CD4-positive, alpha-beta T cell treated with Interleukin-6 at 100 ng/mL for 8 hours (primary cell): ENCODE measurements at places on chromosomes 5 and 9.

- peak; percentile 62 for DNase-seq
Observed at GRCh38 chr5:68255305-68256120, 40.0 kb downstream of the PIK3R1 start.

DNA sequence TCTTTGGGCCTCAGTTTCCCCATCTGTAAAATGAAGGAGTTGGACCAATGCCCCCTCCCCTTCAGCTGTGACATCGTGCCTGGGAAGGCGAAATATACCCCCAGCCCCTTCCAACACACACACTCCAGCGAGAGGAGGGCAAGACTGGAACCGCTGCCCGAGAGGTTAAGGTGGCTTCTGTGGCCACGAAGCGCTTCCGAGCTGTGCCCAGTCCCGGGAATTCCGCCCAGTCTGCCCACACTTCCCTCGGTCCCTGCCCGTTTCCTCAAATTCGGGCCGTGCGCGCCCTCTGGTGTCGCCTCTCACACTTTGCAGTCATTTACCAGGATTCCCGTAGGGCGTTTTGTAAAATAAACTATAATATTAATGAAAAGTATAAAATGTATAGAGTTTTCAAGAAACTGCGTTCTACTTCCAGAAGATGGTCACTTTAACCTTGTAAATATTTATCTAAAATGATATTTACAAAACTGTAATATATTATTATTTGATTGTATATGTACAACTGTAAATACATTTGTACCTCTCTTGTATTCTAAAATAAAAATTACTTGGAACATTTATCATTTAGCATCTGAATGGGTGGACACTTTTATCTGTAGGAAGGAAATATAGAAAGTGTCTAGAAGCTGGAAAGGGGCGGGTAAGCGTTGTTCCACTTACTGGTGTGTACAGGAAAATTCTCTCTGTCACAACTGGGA lies 11.0 kb upstream of the EXOSC2 start:
- peak; percentile 56 for DNase-seq

DNA sequence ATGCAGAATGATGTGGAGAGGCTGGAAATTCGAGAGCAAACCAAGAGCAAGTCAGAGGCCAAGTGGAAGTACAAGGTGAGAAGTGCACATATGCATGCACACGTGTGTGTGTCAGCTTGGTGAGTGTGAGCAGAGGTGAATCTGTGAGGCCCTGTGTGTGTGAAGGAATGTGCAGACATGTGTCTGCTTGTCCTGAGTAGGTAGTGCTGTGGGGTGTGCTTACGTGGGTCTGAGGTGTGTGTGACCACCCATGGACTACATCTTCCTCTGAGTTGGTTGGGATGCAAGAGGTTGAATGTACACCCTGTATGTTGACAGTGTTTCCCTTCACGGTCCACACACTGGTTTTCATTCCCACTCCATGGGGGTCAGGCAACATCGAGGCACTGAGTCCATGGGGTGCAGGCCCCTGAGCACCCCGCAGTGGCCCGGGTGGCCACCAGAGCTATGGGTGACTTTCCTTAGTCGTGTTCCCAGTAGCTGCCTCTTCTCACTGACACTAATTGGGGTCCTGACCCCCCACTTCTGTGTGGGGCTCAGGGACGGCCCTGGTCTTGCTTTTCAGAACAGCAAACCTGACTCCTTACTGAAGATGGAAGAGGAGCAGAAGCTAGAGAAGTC lies 86.7 kb downstream of the PHF2 start:
- no peak for DNase-seq

DNA sequence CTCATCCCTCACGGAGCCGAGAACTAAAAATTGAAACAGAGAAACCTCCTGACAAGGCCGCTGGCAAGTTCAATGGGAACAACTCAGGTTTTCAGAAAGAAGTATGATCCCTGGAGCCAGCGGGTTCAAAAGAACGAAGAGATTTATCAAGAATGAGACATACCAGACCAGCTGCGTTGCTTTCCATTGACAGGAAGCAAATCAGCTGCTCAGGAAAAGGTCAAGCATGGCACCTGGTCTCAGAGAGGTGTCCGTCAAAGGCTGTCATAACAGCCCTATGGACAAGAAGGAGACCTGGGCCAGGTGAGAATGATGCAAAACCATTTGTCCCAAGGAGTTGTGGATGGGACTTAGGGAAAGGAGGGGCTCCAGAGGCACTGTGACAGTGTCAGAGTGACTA lies 34.9 kb upstream of the GNE start:
- no peak for DNase-seq

DNA sequence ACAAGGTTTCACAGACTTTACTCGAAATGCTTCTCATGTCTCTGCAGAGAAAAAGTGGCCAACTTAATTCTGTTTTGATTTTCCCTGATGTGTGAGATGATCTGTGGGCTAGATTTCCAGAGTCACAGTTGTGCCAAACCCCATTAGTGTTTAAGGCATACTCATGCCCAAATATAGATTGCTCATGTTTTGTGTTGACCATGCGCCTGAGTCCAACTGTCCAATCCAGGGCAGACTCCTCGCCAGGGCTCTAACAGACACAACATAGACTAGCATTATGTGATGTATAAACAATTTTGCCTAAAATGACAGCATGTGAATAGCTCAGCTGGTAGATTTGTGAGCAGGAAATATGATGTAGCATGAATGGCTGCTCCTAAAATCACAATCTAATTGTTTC lies 128.1 kb downstream of the PRDM6 start:
- no peak for DNase-seq

GRCh38 chr5:149528281-149529060 lies 22.8 kb downstream of the CSNK1A1 start:
- DNase-seq, result no peak

GRCh38 chr5:54959673-54960418 lies 25.5 kb downstream of the ESM1 start:
- no peak for DNase-seq

DNA sequence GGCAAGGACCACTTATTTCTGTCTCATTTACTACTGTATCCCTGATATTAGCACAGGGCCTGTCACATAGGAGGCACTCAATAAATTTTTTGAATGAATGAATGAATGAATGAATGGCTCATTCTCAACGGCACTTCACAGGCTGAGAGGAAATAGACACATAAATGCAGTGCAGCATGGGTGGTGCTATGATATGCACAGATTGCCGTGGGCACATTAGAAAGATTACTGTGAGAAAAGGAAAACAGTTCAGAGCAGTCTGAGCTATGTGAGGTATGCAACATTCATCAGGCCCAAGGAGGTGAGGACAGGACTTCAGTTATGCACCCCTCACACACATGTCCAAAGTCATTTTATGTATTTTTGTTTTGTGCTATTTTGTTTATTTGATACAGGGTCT lies 6.4 kb upstream of the NOL6 start:
- no peak for DNase-seq

GRCh38 chr9:130590305-130590704 lies 10.9 kb downstream of the FUBP3 start:
- DNase-seq, result no peak

- no peak for DNase-seq
Observed at GRCh38 chr5:170783498-170784247, at the start of gene GABRP. TSS of gene GABRP (plus strand) at chr5:170783725. CDS start at chr5:170788616, 4,891 bp downstream.

DNA sequence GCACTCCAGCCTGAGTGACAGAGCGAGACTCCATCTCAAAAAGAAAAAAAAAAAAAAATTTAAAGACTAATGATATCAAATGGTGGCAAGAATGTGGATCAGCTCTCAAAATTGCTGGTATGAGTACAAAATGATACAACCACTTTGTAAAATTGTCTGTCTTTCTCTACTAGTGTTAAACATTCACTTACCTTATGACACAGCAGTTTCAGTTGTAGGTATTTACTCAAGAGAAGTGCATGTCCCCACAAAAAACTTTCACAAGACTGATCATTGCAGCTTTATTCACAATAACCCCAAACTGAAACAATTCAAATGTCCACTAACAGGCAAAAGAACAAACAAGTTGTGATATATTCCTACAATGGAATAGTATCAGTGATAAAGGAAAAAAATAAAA lies 14.7 kb upstream of the CETN3 start:
- no peak for DNase-seq
